Keratinocyte (primary cell): ENCODE measurements at places on chromosomes 12 and 14. TPM values are rescaled to one million over a fixed set of nuclear protein-coding genes. Genes with fewer than 3 reads are reported as not detected.

FAR2 gene
- 6.2 to 9.2 TPM (median 6.3 TPM) in 3 replicates for polyA plus RNA-seq

C12orf50 gene
- not detected in 3 replicates for polyA plus RNA-seq

NOS1 gene
- 2.8 to 11.4 TPM (median 5.6 TPM) in 3 replicates for polyA plus RNA-seq

HOXC12 gene
- polyA plus RNA-seq = 0.35 to 1.2 TPM (median 0.47 TPM) in 3 replicates

TAOK3 gene
- polyA plus RNA-seq = 26.2 to 44.1 TPM (median 35.0 TPM) in 3 replicates

PCED1B gene
- 3.1 to 3.7 TPM (median 3.2 TPM) in 3 replicates for polyA plus RNA-seq

RTN1 gene
- polyA plus RNA-seq = 0.05 to 0.06 TPM in 2 of 3 replicates, not detected in the other

BTBD6 gene
- polyA plus RNA-seq = 22.2 to 31.9 TPM (median 28.3 TPM) in 3 replicates

EAPP gene
- 23.0 to 45.3 TPM (median 26.7 TPM) in 3 replicates for polyA plus RNA-seq

BLOC1S1 gene
- 53.1 to 68.2 TPM (median 62.5 TPM) in 3 replicates for polyA plus RNA-seq

IAPP gene
- polyA plus RNA-seq = not detected in 3 replicates

OR11G2 gene
- not detected in 3 replicates for polyA plus RNA-seq

SCN8A gene
- polyA plus RNA-seq = 0.58 to 1.2 TPM (median 1.1 TPM) in 3 replicates

AKAP5 gene
- 0.01 to 0.08 TPM (median 0.05 TPM) in 3 replicates for polyA plus RNA-seq
